Parietal lobe (tissue), 2 donors: ENCODE measurements at places on chromosomes 4 and X. TPM values are rescaled to one million over a fixed set of nuclear protein-coding genes. Genes with fewer than 3 reads are reported as not detected.

Gene CBR4
- total RNA-seq: 59.5 TPM

Gene KLHL4
- total RNA-seq: 36.3 TPM

Gene HSD17B10
- 21.3 TPM for total RNA-seq

Gene TLR2
- 0.63 TPM for total RNA-seq

Gene NPNT
- 43.8 TPM for total RNA-seq

Gene DIPK2B
- 2.2 TPM for total RNA-seq

Gene YIPF7
- total RNA-seq: 2.5 TPM

Gene GRPR
- 0.63 TPM for total RNA-seq

Gene UGT2B11
- total RNA-seq: not detected

Gene PPARGC1A
- 8.5 TPM for total RNA-seq

Gene RHOXF2
- total RNA-seq: not detected

Gene AMBN
- total RNA-seq: 0.94 TPM

Gene ZIC3
- total RNA-seq: 1.9 TPM

Gene VCX3A
- total RNA-seq: not detected

Gene PPEF1
- total RNA-seq: 29.7 TPM

Gene GC
- not detected for total RNA-seq

Gene FAM133A
- total RNA-seq: 1.6 TPM

Gene AADAT
- total RNA-seq: 32.9 TPM

Gene FGF2
- 8.1 TPM for total RNA-seq

Gene PCDH7
- total RNA-seq: 126 TPM

Gene BANK1
- total RNA-seq: not detected

Gene PLCXD1
- total RNA-seq: 21.9 TPM

Gene PPP4R3C
- total RNA-seq: not detected

Gene P2RY8
- total RNA-seq: not detected

Gene AFP
- total RNA-seq: 0.31 TPM

Gene PDLIM3
- total RNA-seq: 22.5 TPM

Gene ERVMER34-1
- total RNA-seq: 0.94 TPM

Gene KIT
- 41.9 TPM for total RNA-seq

Gene MAGED4
- total RNA-seq: 127 TPM

Gene ZAR1
- total RNA-seq: 0.94 TPM

Gene LGI2
- total RNA-seq: 3.1 TPM
